Lower lobe of right lung (tissue), 2 donors: ENCODE measurements at places on chromosomes 3 and 15. TPM values are rescaled to one million over a fixed set of nuclear protein-coding genes. Genes with fewer than 3 reads are reported as not detected.

DNA sequence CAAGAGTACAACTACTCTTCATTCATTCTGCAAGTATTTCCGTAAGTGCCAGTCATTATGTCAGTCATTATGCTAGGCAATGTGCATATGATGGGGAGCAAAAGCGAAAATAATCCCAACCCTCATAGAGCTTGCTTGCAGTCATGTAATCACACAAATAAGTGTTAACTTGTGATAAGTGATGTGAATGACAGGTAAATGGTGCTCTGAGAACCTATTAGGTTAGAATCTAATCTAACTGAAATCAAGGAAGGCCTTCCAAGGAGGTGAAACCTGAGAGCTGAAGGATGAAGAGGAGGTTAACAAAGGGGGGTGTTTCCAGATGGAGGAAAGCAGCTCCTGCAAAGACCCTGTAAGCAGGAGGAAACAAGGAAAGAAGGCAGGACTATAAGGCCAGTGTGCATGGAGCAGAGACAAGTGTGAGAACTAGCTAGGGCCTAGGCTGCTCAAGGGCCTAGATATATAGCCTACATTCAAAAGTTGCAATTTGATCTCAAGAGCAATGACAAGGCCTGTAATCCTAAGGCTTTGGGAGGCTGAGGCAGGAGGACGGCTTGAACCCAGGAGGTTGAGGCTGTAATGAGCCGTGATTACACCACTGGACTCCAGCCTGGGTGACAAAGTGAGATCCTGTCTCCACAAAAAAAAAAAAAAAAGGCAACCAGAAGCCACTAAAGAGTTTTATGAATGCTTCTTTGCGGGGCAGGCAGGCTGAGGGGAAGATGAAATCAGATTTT is 5.3 kb downstream of the PTPN9 start:
- DNase-seq, result no peak
- H3K4me1 ChIP-seq, result peaks cover 36% of the 10 kb centered on the region
- no peak overlapping the region for H3K4me3 ChIP-seq
- H3K27me3 ChIP-seq, result no peaks in the 10 kb centered on the region

Gene HGD
- 1.7 TPM for total RNA-seq

Gene KIF15
- 1.3 TPM for total RNA-seq

Gene TMCO5A
- total RNA-seq, result not detected

Gene IGSF10
- 30.9 TPM for total RNA-seq

DNA sequence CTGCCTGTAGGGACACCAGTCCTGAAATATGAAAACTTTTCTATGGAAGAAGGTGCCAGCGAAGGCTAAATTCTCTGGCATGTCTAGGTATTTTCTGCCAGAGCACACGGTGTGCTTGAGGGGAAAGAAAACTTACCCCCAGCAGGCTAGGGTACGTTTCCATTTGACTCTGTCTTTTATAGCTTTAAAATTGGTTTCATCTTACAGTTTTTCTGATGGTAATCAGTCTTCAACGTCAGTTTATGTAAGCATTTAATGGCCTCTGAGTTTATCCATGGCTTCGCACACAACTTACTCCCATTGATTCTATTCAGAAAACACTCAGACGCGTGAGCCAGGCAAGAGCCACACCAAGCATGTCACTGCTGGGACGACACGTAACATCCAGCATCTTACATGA is 249.7 kb downstream of the ADAMTS17 start:
- no peaks in the 10 kb centered on the region for H3K4me1 ChIP-seq
- H3K27ac ChIP-seq, result no peak overlapping the region
- no peaks in the 10 kb centered on the region for H3K36me3 ChIP-seq

DNA sequence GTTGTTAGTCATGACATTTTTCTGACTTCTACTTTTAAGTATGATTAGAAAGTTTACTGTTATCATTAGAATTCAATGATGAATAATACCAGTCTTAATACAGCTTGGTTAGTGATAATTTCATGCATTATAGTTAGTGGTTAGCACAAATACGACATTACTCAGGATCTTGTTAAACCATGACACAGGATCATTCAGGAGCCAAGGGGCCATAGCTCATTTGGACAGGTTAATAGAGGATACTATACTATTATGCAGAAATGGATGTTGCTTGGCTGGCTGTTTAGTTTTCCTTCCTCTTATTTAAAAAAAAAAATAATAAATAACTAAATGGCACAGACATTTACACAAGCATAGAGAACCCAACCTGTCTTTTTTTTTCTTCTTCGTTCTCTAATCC is 55.5 kb downstream of the NSUN3 start:
- no peak for DNase-seq
- H3K27me3 ChIP-seq, result no peaks in the 10 kb centered on the region
- no peak overlapping the region for H3K4me3 ChIP-seq
- peaks cover 3% of the 10 kb centered on the region for H3K36me3 ChIP-seq
- H3K4me1 ChIP-seq, result no peaks in the 10 kb centered on the region
- no peak overlapping the region for H3K27ac ChIP-seq

Gene ICE2
- 39.5 TPM for total RNA-seq

GRCh38 chr3:9716801-9717555 is 13.3 kb downstream of the CPNE9 start:
- H3K4me1 ChIP-seq, result peaks cover 5% of the 10 kb centered on the region
- H3K27ac ChIP-seq, result no peak overlapping the region
- H3K27me3 ChIP-seq, result no peaks in the 10 kb centered on the region
- no peak for DNase-seq
- no peak overlapping the region for H3K4me3 ChIP-seq

DNA sequence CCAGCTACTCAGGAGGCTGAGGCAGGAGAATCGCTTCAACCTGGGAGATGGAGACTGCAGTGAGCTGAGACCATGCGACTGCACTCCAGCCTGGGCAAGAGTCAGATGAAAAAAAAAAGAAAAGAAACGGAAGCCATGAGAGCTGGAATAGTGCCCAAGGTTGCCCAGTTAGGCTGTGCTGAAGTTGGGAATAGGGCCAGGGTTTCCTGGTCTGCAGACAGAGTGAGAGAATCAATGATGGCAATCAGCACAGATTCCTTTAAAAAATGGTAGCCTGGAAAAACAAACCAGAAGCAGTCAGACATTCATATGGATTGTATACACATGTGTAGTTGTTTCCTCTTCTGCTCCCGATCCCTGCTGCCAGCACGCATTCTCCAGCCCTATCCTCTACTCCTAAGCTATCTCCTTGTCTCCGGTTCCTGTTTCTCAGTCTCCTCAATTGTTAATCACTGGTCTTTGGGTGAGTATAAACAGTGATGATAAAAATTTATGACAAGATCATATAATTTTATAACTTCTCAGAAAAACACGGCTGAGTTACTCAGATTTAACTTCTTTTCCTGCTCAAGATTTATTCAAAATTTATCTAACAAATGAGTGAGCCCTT is 316.2 kb upstream of the UMPS start:
- no peak overlapping the region for H3K27ac ChIP-seq
- H3K4me1 ChIP-seq, result no peaks in the 10 kb centered on the region
- H3K4me3 ChIP-seq, result no peak overlapping the region
- no peaks in the 10 kb centered on the region for H3K27me3 ChIP-seq
- DNase-seq, result no peak
- no peaks in the 10 kb centered on the region for H3K36me3 ChIP-seq

- H3K4me3 ChIP-seq, result no peak overlapping the region
- no peaks in the 10 kb centered on the region for H3K4me1 ChIP-seq
- H3K27ac ChIP-seq, result no peak overlapping the region
- peaks cover 11% of the 10 kb centered on the region for H3K27me3 ChIP-seq
- no peaks in the 10 kb centered on the region for H3K36me3 ChIP-seq
These were observed 42.0 kb upstream of the ATP2B2 start for GRCh38 chr3:10547413-10547812.

DNA sequence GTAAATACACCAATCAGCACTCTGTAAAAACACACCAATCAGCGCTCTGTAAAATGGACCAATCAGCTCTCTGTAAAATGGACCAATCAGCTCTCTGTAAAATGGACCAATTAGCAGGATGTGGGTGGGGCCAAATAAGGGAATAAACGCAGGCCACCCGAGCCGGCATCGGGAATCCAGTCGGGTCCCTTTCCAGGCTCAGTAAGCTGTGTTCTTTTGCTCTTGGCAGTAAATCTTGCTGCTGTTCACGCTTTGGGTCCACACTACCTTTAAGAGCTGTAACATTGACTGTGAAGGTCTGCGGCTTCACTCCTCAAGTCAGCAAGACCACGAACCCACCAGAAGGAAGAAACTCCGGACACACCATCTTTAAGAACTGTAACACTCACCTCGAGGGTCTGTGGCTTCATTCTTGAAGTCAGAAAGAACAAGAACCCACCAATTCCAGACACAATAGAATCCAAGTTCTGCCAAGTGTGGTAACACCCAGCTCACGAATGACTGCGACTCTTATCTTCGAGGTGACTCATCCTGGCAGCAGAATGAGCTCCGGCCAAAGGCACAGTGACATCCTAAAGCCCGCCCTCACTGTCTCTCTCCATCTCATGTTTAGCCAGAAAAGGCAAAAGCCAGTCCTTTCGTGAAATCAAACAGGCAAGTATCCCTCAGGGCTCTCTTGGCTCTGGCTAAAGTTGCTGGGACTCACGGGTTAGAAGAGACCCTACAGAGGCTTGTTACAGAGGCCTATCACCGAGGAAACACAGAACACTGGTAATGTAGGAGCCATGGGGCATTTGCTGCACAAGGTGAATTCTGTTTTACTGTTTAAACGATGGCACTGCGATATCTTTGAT is 155.2 kb downstream of the FAM43A start:
- DNase-seq, result no peak
- no peaks in the 10 kb centered on the region for H3K4me1 ChIP-seq
- no peaks in the 10 kb centered on the region for H3K27me3 ChIP-seq

GRCh38 chr15:79418693-79419279 is 13.3 kb upstream of the MINAR1 start:
- no peaks in the 10 kb centered on the region for H3K36me3 ChIP-seq
- no peaks in the 10 kb centered on the region for H3K4me1 ChIP-seq
- no peak overlapping the region for H3K4me3 ChIP-seq
- no peak for DNase-seq
- H3K27me3 ChIP-seq, result peaks cover 3% of the 10 kb centered on the region

DNA sequence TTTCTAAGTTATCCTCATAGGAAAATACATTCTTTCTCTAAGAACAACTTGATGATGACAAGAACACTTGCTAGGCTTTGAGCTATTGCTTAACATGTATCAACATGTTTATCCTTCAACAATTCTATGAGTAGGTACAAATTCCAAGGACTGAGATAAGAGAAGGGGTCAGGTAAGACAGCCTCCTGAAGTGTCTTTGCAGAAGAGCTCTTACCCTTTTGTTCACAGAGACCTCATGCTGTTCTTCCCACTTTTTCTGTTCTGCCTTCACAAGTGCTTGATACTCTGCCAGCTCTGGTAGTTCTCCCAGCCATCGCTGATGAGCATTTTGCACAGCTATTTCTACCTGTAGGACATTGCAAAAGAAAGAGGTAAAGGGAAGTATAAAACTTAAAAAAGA is 50.9 kb downstream of the CEP152 start:
- no peaks in the 10 kb centered on the region for H3K27me3 ChIP-seq
- peaks cover 18% of the 10 kb centered on the region for H3K36me3 ChIP-seq
- no peaks in the 10 kb centered on the region for H3K4me1 ChIP-seq
- DNase-seq, result no peak

DNA sequence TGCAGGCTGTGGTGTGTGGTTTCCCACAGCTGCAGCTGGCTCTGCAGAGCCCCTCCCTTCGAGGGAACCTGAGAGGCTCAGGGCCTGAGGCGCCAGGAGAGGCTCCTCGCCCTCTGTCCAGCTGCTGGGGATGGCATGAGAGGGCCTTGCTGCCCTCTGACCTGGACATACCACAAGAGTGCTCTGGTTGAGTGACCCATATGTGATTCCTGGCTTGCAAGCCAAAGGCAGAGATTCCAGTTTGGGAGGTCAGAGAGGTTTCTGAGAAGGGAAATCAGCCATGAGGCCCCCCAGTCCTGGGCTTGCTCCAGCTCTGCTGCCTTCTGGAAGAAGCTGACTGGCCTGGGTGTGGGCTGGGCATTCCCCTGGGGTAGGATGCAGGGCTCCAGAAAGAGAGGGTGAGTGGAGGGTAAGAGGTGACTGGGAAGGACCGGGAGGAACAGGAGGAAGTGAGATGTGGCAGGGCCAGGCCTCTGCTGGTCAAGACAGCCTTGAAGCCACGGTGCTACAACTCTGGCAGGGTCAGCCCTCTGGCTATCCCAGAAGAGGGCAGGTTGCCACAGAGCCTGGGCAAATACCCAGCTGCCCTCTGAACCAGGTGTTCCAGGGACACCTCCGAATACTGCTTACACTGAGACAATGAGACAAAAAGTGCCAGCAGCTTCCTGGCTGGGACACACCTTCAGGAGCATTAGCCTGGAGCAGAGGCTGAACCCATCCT is 16.0 kb upstream of the SRP14 start:
- H3K4me3 ChIP-seq, result no peak overlapping the region
- H3K27ac ChIP-seq, result no peak overlapping the region

GRCh38 chr3:138608322-138609135 is at the start of gene FAIM:
FAIM (plus strand) TSS chr3:138608771; CDS start chr3:138619727, 10,956 bp downstream.
- H3K4me1 ChIP-seq, result peaks cover 14% of the 10 kb centered on the region
- no peaks in the 10 kb centered on the region for H3K27me3 ChIP-seq
- H3K4me3 ChIP-seq, result peak within 1 kb of the TSS; percentile 74
- H3K27ac ChIP-seq, result peak within 1 kb of the TSS; percentile 98
- DNase-seq, result peak; percentile 84

GRCh38 chr3:123256256-123256655 is 54.5 kb downstream of the SEC22A start:
- H3K4me1 ChIP-seq, result no peaks in the 10 kb centered on the region
- H3K27ac ChIP-seq, result no peak overlapping the region
- no peak for DNase-seq
- peaks cover 13% of the 10 kb centered on the region for H3K36me3 ChIP-seq

GRCh38 chr15:71807125-71807629 is 3.2 kb upstream of the NR2E3 start:
- DNase-seq, result no peak
- no peak overlapping the region for H3K27ac ChIP-seq
- H3K27me3 ChIP-seq, result no peaks in the 10 kb centered on the region
- H3K4me1 ChIP-seq, result no peaks in the 10 kb centered on the region
- H3K4me3 ChIP-seq, result no peak overlapping the region
- H3K36me3 ChIP-seq, result no peaks in the 10 kb centered on the region

- H3K27ac ChIP-seq, result no peak overlapping the region
- no peak overlapping the region for H3K4me3 ChIP-seq
- H3K27me3 ChIP-seq, result no peaks in the 10 kb centered on the region
- DNase-seq, result no peak
- no peaks in the 10 kb centered on the region for H3K4me1 ChIP-seq
These were observed 49.8 kb downstream of the NIPA2 start for GRCh38 chr15:22888120-22888859.

GRCh38 chr3:72199530-72199929 is 414.6 kb upstream of the PROK2 start:
- DNase-seq, result no peak
- no peaks in the 10 kb centered on the region for H3K4me1 ChIP-seq
- no peak overlapping the region for H3K4me3 ChIP-seq
- no peaks in the 10 kb centered on the region for H3K27me3 ChIP-seq

GRCh38 chr3:189300345-189300744 is 128.6 kb downstream of the TPRG1 start:
- H3K27ac ChIP-seq, result no peak overlapping the region
- H3K4me3 ChIP-seq, result no peak overlapping the region
- H3K27me3 ChIP-seq, result no peaks in the 10 kb centered on the region
- H3K36me3 ChIP-seq, result no peaks in the 10 kb centered on the region
- DNase-seq, result no peak

GRCh38 chr15:51801391-51801835 is 28.0 kb upstream of the TMOD3 start:
- peaks cover 12% of the 10 kb centered on the region for H3K36me3 ChIP-seq
- H3K27ac ChIP-seq, result no peak overlapping the region
- no peak overlapping the region for H3K4me3 ChIP-seq
- no peaks in the 10 kb centered on the region for H3K27me3 ChIP-seq

- DNase-seq, result no peak
- no peaks in the 10 kb centered on the region for H3K4me1 ChIP-seq
- H3K27me3 ChIP-seq, result no peaks in the 10 kb centered on the region
- no peaks in the 10 kb centered on the region for H3K36me3 ChIP-seq
- H3K4me3 ChIP-seq, result no peak overlapping the region
- H3K27ac ChIP-seq, result no peak overlapping the region
These were observed 200.1 kb downstream of the SLC9A9 start for GRCh38 chr3:143648218-143648617.
